ENCODE measurements at places on chromosomes 2 and 18.

GRCh38 chr2:105262651-105263091 lies 21.1 kb downstream of the GPR45 start:
- no peak for DNase-seq

DNA sequence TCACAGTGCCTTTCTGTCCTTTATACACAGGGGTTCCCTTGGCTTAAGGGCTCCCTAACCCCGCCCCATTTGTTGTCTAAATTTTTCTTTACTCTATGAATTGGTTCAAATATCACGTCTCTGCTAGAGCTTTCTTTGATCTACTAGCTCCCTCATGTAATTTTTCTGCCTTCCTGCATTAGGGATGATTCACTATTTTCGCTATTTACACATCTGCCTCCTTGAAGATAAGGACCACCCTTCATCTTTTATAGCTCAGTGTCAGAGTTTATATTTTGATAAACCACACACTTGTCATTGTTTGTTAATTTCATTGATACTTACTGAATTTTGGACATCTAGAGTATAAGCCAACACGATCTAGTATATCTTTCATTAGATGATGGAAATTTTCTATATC lies 169.2 kb downstream of the LPIN1 start:
- no peak for DNase-seq

DNA sequence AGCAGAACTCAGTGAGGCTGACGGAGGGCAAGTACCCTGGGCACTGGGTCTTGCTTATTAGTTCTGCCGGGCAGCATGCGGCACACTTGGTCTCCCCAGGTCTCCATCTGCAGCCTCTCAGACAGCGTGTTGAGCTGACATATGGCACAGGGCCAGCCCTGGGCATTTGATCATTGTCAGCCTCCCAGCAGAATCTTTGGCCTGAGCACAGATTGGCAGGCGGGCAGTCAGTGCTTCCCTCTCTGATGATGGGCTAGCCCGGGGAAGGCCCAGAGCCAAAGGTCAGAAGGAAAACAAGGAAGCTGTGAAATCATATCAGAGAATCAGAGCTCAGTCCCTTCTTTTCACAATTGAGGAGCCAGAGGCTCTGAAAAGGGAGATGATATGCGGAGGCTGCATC lies 150.1 kb upstream of the LRRTM1 start:
- no peak for DNase-seq

GRCh38 chr2:31003749-31004148 lies 134.5 kb downstream of the GALNT14 start:
- no peak for DNase-seq

DNA sequence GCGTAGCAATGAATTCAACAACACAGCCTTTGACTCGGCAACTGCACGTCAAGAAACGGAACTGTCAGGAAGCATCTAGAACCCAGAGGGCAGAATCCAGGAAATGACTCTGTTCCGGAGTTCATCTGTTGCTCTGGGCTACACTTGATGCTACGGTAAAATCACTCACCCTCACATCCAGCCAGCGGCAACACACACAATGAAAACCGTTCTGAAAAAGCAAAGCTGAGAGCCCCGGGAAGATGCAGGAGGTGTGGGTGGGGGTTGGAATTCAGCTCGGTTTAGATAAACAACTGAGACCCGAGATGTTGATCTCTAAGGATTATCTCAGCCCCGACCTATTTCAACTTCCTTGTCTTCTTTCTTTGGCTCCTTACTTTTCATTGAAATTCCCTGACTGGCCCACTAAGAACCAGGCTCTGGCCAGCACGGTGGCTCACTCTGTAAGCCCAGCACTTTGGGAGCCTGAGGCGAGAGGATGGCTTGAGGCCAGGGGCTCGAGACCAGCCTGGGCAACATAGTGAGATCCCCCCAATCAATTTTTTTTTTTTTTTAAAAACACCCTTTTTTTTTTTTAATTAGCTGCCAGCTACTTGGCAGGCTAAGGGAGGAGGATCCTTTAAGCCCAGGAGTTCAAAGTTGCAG lies 13.3 kb upstream of the RAB17 start:
- peak; percentile 53 for DNase-seq

DNA sequence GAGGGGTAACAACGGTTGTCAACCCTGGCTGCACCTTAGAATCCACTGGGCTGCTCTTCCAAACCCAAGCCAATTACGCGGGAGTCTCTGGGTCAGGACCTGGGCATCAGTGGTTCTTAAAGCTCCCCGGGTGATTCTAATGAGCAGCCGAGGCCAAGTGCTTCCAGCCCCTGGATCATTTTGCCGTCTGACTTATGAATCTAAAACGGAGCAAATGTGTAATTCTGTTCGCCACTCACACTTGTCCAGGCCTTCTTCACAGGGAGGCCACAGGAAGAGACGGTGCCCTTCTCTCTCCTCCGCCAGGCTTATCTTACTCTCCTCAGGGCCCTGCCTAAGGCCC lies 78.5 kb downstream of the MCFD2 start:
- DNase-seq = no peak

GRCh38 chr2:150141226-150142001 lies 346.1 kb downstream of the RND3 start:
- no peak for DNase-seq

DNA sequence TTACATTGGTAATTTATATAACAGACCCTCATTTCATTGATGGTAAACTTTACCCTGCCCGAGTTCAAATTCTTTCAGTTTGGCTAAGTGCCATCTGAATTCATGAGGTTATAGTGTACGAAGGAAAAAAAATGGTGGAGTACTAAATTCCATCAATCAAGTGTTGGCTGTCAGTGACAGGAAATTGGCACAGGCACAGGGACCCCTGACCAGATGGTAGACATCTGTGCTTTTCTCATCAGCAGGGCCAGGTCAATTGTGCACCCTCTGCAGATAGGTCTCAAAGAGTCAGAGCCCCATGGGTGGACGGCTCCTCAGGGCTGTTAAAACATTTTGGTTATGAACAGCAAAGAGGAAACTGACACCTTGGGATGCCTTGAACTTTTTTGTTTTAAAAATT lies 439.2 kb downstream of the SETBP1 start:
- DNase-seq = no peak

GRCh38 chr2:220162320-220162719 lies 534.9 kb downstream of the SLC4A3 start:
- DNase-seq = no peak
